Cardiac fibroblast (primary cell): ENCODE measurements at places on chromosomes 7 and 10.

- DNase-seq, result no peak
Observed at GRCh38 chr7:73515178-73515577, 6.9 kb downstream of the BAZ1B start.

GRCh38 chr7:35975851-35976454 lies 175.1 kb downstream of the SEPTIN7 start:
- peak; percentile 89 for DNase-seq

DNA sequence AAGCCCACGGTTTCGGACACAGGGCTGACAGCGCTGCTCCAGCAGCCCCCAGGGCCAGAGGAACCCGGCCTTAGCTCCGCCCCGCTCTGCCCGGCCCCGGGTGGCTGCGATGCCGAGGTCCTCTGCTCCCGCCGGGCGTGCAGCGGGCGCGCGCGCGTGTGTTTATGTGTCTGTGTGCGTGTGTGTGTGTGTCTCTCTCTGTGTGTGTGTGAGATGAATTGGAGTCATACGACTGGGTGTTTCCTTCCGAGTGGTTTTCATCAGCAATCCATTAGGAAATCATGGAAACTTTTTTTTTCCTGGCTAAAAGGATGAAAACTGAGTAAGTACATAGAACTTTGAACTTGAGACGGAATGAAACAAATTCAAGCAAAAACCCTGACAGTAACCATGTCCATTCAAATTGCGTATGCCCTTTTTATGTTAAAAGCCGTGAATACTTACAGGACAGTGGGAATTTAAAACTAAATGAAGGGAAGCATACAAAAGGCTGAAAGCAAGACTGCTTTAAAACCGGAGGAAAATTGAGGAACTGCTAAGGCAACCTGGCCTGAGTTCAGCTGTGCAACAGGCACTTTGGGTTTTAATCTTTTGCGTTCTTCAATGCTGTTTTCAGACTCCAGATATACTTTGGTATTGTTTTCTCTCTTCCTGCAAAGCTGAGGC lies at the start of gene CPED1:
Gene CPED1, plus strand, starts transcription at position 121 of the 666 bp plus-strand sequence. CDS start 911 bp downstream, outside the sequence.
- peak; percentile 86 for DNase-seq

- peak; percentile 89 for DNase-seq
Observed at GRCh38 chr7:130943336-130943901, 209.4 kb upstream of the KLF14 start.

GRCh38 chr7:47154791-47155190 lies 427.1 kb downstream of the TNS3 start:
- DNase-seq, result no peak

GRCh38 chr7:140676306-140676705 lies 3.6 kb downstream of the ADCK2 start:
- no peak for DNase-seq

DNA sequence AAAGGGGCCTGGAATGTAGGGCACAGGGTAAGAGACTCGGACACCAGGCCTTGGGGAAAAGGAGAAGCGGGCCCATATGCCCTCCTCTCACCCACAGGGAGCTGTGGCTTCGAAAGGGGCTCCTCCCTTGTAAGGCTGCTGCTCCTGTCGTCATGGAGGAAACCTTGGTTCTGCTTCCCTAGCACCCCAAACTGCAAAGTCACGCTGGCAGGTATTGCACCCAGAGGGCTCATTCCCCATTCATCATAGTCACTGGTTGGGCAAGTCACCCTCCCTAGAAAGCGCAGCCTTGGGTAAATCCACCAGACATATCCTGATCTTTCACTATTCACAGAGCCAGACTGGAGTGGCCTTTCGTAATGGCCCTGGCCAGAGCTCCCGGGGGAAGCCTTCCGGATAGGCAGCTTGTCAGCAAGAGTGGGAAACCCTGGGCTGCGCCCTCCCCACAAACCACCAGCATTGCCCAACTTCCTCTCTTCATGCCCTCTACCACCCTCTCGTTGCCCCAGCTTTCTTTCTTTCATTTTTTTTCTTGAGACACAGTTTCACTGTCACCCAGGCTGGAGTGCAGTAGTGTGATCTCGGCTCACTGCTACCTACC lies 121.0 kb downstream of the HIP1 start:
- peak; percentile 79 for DNase-seq

- DNase-seq, result no peak
Observed at GRCh38 chr7:151207804-151208203, 2.5 kb downstream of the H2BK1 start.

DNA sequence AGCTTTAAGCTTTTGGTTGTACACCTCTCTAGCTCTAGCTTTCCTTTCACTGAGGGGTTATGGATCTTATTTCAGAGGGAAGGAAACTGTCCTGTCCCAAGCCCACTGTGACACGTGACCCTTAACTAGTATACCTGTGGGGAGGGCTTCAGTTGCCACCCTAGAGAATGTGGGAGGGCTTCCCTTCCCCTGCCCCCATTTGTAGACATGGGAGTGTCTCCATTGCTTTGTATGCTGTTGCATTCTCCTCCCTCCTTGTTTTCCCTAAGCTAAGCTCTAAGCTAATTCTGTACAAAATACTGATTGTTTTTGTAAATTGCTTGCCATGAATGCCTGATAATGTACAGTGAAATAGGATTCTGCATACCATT lies 11.2 kb downstream of the LUC7L2 start:
- no peak for DNase-seq

GRCh38 chr10:689452-690371 lies at the start of gene DIP2C:
Gene DIP2C, minus strand, starts transcription at chr10:689668. Its CDS starts 90 bp downstream, at chr10:689578.
- peak; percentile 66 for DNase-seq

GRCh38 chr10:132313305-132313704 lies 5.6 kb upstream of the STK32C start:
- no peak for DNase-seq

DNA sequence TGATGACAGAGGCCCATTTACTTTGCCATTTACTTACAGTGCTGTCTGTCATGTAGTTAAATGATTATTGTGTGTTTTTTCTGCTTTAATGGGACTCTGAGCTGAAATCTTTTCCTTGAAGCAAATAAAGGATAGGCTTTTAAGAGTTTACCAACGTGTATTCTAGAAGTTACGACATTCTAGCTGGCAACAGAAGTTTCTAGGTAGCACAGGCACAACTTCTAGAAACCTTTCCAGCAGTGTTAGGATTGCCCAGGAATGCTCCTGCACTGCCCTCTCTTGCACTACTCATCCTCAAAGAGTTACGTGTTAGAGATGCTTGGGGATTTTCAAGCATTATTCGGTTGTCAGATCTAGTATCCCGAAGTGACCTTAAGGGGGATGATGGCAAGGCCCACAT lies 42.5 kb upstream of the TMEM236 start:
- no peak for DNase-seq

- DNase-seq, result no peak
Observed at GRCh38 chr7:150848561-150849115, 3.7 kb upstream of the AOC1 start.
